ENCODE measurements at places on chromosomes 6 and 20.
A peak's percentile ranks its signal among the peaks of the same experiment; 100 is the strongest.

DNA sequence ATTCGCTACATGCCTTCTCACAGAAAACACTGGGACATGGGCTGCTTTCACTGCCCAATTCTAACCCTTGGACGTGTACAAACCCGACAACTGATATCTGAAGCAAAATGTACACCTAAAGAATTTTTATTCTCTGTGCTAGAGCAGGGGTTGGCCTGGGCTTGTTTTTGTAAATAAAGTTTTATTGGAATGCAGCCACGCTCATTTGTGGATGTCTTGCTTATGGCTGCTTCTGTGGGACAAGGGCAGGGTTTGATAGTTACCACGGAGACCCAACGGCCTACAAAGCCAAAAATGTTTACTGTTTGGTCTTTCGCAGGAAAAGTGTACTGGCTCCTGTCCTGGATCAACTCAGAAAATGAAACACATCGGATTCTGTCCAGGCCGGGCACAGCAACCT lies 58.1 kb upstream of the APCDD1L start:
- DNase-seq, result no peak

GRCh38 chr20:63641792-63642523 lies 11.3 kb downstream of the STMN3 start:
- DNase-seq, result peak; percentile 88

DNA sequence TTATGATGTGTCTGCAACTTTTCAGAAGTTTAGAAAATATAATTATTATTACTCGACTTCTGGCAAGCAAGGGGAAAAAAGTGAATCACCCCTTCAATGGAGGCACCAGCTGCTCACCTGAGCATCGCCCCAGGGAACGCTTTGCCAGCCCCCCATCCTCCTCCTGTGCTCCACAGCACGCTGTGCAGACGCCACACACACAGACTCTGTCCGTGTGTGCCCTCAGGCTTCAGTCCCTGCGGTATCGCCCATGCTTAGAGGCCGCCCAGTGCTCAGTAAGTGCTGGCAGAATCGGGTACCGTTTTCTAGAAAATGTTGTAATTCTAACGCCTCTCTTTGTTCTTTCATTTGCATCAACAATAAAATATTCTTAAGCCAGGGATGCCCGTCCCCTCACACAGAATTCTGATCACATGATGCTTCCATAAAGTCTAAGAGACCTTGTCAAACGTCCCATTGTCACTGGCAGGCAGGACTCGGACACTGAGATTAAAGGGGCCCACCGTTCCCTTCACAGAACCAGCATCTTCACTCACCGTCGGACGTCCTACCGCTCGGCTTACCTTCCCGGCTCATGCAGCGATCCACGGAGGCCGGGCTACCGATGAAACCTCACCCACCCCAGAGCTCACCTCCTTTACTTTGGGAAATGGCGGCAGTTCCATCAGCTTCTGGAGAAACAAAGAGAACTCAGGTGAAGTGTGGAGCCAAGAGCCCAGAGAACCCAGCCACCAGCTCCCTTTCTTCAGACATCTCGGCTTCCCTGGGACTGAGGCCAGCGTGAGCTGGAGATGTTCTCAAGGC lies 105.5 kb downstream of the DLL1 start:
- no peak for DNase-seq

DNA sequence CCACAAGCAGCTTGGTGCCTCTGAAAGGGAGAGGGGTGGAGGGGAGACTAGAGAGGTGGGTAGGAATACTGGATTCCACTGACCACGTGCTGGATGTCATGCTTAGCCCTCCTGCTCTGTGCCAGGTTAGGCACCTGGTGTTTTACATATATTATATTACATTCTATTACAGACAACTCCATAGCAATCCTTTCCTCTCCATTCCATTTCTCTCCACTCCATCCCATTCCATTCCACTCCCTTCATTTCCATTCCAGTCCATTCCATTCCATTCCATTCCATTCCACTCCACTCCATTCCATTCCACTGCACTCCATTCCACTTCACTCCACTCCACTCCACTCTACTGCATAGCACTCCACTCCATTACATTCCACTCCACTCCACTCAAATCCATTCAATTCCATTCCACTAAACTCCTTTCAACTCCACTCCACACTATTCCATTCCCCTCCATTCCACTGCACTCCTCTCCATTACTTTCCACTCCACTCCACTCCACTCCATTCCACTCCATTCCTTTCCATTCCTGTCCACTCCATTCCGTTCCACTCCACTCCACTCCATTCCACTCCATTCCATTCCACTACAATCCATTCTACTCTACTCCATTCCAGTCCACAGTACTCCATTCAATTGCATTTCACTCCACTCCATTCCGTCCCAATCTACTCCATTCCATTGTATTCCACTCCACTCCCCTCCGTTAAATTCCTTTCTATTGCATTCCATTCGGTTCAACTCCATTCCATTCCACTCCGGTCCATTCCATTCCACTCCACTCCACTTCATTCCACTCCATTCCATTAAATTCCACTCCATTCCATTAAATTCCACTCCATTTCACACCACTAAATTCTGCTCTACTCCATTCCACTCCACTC lies 27.2 kb upstream of the DEFB125 start:
- DNase-seq, result no peak

GRCh38 chr20:46060975-46061374 lies 28.8 kb downstream of the NCOA5 start:
- no peak for DNase-seq

DNA sequence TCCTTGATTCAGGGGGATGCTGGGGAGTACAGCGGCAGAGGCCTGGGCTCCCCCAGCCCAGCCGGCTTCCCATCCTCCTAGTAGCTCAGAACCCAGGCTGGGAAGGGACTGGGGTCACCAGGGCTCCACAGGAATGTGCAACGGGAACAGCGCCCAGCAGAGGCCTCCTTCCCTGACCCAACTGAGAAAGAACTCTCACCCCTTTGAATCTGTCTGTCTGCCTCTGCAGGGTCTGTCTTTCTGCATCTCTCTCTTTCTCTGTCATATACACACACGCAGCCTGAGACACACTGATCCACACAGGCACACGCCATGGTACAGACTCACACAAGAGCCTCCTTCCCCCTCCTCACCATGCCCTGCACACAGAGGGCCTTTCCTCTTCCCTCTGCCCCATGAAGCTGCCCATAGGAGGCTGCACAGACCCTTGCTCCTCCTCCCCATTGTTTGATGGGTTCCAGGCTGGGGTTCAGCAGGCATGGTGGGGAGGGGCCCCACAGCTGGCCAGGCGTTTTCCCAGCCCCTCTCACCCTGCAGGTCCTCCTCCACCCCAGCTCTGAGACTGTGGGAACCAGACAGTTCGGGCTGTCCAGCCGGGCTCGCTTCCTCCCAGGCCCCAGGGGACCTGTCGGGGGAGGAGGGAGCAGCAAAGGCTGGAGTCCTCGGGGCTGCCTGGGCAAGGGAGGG lies 2.8 kb downstream of the FOXS1 start:
- no peak for DNase-seq

DNA sequence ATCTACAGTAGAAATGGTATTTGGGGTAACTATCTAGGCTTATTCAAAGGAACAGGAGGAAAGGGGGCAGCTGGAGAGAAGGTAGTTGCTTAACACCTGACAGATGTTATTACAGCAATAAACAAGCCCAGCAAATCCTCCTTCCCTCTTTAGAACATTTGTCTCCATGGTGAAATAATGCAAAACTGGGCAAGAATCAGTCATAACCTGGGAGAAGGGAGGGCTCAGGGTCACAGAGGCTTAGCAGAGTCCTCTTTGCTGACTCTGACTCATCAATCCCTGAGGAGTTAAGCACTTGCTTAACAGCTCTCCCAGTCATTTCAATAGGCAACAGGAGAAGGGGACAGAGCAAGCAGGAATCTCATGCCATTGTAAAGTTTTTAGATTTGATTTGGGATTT lies 230.3 kb downstream of the IBTK start:
- no peak for DNase-seq

All from hematopoietic multipotent progenitor cell (in vitro differentiated cells).